Tongue (tissue), 3 donors: ENCODE measurements at places on chromosomes 7 and 10. TPM values are rescaled to one million over a fixed set of nuclear protein-coding genes. Genes with fewer than 3 reads are reported as not detected.

The PNLIP gene
- 1.8 TPM for total RNA-seq

DNA sequence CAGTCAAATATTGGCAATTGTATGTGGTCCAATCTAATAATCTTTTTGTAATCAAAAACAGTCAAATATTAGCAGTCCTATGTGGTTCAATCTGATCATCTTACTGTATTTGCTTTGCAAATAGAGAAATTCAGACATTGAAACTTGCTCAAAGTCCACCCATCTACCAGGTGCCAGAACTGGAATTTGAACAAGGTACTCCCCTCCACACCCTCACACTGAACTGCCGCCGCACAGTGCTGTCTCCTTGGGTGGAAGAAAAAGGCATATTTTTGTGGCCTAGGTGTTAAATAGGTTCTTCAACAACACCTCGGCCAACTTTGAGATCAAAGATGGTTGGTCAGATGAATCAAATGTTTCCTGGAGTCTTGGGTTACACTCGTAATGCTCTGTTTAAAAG, 544.2 kb upstream of the GALNT17 start:
- no peak for DNase-seq

DNA sequence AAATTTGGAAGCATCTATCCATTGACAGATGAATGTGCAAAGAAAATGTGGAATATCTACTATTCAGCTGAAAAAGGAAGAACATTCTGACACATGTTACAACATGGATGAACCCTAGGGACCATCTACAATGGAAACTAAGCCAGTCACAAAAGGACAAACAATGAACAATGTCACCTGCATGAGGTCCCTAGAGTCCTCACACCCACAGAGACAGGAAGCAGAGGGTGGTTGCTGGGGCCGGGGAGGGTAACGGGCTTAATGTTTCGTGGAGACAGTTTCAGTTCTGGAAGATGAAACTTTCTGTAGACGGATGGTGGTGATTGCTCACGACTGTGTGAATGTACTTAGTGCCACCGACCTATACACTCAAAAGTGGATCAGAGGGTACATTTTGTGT, 282.9 kb downstream of the ADARB2 start:
- no peak for DNase-seq

GRCh38 chr10:44032216-44032615, 352.7 kb downstream of the CXCL12 start:
- no peak for DNase-seq

The PDZD7 gene
- total RNA-seq: not detected

GRCh38 chr10:117541909-117542705, 439 bp upstream of the EMX2 start:
- DNase-seq: peak; percentile 92

The NPTX2 gene
- 4.3 TPM for total RNA-seq

- DNase-seq: peak; percentile 77
Measured at GRCh38 chr7:74617180-74617744, 40.3 kb upstream of the GTF2I start.
